Neuronal stem cell (in vitro differentiated cells): ENCODE measurements at places on chromosomes 12 and 14.

GRCh38 chr14:88289996-88290395 lies 33.1 kb downstream of the KCNK10 start:
- no peak for DNase-seq

GRCh38 chr14:23605931-23606585 lies 27.5 kb upstream of the JPH4 start:
- DNase-seq, result no peak

DNA sequence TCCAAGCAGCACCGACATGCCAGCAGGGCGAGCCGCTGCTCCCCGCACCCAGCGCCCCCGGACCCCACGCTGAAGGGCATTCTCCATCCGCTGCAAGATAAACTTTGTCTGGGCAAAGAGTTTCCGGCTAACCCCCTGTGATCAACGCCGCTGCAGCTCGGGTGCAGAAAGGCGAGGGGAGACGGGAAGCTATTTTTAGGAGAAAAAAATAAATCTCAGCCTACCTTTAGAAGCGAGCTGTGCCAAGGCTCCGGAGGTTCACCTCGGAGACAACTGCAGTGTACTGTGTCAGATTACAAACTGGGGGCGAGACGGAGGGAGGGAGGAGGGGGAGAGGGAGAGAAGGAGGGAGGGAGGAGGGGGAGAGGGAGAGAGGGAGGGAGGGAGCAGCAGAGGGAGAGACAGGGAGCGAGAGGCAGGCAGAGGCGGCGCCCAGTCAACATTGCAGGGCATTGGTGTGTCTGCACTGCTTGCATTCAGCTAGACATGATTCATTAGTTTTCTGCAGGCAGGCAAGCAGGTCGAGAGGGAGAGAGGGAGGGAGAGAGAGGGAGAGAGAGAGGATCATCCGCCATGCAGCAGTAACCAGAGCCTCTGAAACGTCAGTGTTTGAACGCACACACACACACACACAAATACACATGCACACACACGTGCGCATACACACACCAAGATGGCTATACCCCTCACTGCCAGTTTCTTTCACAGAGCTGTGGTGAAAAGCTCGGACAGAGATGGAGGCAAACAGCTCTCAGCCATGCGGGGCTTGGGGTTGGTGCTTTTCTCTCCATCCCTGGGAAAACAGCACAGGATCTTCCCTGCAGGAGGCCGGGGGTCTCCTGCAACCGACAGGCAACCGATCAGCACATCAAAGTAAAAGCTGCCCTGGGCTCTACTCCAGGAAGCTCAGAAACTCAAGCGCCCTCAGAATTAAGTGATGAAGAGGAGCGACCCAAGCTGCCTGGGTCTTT lies at the start of gene RIMBP2:
RIMBP2 (minus strand) TSS at position 302 of the 971 bp plus-strand sequence. CDS start 237,286 bp downstream, outside the sequence.
- DNase-seq, result peak; percentile 68

GRCh38 chr12:124213666-124214347 lies 81.1 kb upstream of the RFLNA start:
- no peak for DNase-seq

DNA sequence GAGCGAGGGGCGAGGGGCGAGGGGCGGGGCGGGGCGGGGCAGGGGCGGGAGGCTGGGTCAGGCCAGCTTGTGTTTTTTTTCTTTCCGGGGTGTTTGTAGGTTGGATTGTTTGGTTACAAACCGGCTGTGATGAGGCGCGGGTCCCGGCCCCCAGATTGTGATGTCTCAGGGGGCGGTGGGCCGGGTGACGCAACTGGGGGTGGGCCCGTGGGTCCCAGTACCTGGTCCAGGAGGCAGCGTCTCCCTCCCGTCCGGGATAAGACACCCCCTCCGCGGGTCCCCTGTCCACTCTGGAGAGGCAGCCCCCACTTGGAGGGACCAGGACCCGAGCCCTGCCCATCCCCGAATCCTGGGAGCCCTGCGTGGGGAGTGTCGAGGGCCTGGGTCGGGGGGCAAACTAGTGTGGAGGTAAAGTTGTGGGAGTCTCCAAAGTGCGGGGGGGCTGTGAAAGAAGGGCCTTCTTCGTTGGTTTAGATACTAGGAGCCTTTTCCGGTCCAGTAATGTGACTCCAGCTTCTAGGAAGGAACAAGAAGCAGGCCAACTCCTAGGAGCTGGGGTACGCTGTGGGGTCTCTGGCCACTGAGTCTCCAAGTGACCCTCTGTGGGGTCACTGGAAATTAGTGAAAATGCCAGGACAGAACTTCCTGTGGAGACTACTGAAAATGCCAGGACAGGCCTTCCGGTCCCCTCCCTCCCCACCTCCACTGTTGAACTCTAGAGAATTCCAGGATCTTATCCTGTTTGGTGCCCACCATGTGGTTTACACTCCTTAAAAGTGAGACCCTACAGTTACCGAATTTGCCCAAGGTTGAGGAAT lies 579 bp upstream of the CLMN start:
- DNase-seq, result peak; percentile 48

DNA sequence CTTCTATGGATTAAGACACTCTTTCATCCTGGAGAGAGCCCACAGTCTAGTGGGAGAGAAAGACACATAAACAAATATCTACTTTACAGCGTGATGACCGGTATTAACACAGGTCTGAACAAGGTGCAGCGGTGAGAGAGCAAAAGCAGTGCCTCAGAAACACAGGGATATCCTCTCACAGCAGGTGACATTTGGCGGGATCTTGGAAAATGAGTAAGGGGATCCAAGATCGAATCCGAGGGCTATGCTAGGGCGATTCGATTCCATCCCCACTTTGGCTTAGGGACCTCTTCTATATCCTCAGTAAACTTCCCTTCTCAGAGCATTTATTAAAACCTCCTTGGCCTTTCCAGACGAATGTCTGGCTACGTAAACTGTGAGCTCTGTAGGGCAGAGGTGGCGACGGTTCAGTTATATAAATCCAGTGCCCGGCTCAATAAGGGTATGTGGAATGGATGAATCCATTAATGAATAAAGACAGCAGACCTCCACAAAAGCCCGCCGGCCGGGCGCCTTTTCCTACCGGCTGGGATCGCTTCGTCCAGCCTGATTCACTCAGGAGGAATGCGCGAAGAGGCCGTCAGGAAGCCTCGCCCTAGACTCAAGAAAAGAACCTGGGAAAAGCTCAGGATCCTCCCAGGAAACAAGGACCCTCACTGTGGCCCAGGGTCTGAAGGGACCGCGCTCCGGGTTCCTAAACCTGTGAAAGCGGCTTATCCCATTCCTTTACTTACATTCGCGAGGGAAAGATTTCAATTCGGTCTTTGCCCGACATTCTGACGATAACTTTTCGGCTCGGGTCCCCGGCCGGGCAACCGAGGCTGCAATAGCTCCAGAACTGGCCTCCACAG lies 455 bp downstream of the ATP6V1D start:
- DNase-seq, result peak; percentile 6

GRCh38 chr12:98172304-98172703 lies 343.1 kb upstream of the TMPO start:
- no peak for DNase-seq

DNA sequence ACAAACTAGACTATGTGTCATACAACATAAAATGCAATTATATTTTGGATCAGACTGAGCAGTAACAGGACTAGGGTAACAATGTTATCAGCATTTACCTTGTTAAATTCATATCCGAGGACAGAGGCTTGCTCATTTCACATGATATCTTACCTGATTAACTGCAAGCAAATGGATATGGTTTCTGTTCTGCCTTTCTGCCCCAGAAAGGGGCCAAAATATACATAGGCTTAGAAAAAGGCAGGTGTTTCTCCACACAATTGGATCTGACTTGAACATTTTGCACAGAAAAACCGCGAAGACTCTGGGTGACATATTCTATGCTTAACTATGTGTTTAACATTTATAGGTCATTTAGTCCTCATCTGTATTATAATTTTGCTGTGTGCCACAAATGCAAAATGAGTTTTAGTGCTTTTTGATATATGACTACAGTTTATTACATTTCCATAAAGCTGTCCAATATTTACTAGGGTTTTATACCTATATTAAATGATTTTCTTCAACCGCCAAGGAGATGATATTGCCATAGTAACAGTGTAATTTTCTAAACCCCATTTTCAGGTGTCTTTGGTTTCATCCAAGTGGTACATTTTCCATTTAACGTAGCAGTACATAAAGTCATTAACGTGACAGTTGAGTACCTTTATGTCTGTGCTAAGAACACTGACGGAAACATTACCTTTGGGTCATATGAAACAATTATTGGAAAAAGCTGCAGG lies 249.3 kb upstream of the KRR1 start:
- DNase-seq, result no peak

GRCh38 chr14:65783576-65783975 lies 371.0 kb downstream of the FUT8 start:
- no peak for DNase-seq

- no peak for DNase-seq
Observed at GRCh38 chr12:39116861-39117260, 211.5 kb upstream of the CPNE8 start.

DNA sequence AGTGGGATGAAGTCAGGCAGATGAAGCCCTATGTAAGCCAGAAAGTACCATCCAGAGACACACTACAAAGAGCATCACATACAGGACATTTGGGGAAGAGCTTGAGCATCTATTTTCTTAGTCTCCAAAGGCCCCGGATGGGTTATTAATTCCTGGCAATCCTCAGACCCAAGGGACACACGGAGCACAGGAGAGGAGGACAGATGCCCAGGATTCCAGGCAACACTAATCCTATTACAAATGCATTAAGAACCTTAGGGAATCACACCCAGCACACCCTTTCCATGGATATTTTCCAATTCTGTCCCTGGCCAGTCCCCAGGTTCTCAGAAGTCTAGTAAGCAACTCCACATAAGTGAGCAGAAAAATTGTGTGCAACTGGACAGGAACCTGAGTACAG lies 65.9 kb downstream of the CMKLR1 start:
- no peak for DNase-seq

- DNase-seq, result no peak
Observed at GRCh38 chr12:81386101-81386500, 308.2 kb downstream of the ACSS3 start.

DNA sequence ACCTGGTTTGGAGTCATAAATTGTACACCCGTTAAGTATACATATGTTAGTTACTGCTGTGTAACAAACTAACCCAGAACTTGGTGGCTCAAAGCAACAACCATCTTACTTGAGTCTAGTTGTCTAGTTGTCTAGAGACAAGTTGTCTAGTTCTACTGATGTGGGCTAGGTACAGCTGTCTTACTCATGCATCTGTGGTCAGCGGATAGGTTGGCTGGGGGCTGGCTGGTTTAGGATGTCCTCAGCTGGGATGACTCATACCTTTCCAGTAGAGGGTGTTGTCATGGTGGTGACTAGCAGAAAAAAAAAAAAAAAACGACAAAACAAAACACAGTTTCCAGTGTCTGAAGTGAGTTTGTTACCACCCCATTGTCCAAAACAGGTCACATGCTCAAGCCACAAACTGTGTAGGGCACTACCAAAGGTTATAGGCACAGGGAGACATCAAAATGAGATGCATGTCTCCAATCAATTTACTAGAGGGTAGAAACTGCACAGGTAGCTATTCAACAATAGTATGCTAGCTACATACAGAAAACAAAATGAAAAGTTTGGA lies 680.3 kb downstream of the MED13L start:
- DNase-seq, result no peak

GRCh38 chr12:34600592-34601462 lies 578.5 kb downstream of the ALG10 start:
- DNase-seq, result no peak

DNA sequence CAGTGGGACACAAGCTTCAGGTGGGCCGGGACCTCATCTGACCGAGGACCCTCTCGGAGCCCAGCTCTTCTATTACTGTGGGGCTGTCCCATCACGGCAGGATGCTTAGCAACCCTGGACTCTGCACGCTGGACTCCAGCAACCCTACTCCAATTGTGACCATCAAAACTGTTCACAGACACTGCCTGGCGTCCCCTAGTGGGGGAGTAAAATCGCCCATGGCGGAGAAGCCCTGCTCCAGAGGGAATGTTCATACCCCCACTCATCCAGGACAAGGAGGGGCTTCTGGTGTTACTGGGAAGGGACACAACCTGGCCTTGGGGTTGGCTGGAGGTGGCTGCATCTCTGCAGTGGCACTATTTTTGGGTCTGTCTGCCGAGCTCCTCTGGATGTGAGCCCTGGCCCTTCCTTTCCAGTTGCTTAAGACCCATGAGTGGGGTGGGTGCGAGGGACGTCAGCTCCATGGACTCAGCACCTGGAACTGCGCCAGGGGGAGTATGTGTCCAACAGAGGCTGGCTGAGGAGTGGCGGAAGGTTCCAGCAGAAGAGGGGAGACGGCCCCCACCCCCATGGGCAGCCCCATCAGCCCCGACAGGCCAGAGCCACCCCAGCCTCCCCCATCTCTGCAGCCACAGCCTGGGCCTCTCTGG lies 103.8 kb downstream of the RFLNA start:
- no peak for DNase-seq

- no peak for DNase-seq
Observed at GRCh38 chr12:6302621-6303020, 7.9 kb upstream of the PLEKHG6 start.

GRCh38 chr12:99985631-99986030 lies 895 bp upstream of the ANKS1B start:
- DNase-seq, result no peak

- DNase-seq, result no peak
Observed at GRCh38 chr12:65293735-65294134, 15.3 kb downstream of the MSRB3 start.

GRCh38 chr12:104285740-104286515 lies 17.6 kb upstream of the EID3 start:
- no peak for DNase-seq

- DNase-seq, result no peak
Observed at GRCh38 chr14:68217791-68218340, 398.3 kb downstream of the RAD51B start.

- no peak for DNase-seq
Observed at GRCh38 chr14:24935796-24936195, 114.2 kb downstream of the STXBP6 start.

DNA sequence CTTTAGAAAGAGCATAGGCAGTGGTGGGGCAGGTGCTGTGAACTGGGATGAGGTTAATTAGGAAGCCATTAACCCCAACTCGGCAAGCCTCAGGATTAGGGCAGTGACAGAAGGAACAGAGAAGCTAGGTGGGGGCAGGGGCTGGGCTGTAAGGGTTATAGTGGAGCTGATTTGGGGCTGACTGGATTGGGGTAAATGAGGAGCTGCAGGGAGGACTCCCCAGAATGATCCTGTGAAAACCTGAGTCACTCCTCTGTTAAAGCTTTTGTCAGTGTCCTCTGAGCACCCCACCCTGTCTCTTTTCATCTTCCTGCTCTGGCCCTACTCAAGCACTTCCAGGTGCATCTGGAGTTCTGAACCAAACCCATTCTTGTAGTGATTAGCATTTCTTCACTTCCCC lies 4.4 kb downstream of the KLC1 start:
- no peak for DNase-seq

DNA sequence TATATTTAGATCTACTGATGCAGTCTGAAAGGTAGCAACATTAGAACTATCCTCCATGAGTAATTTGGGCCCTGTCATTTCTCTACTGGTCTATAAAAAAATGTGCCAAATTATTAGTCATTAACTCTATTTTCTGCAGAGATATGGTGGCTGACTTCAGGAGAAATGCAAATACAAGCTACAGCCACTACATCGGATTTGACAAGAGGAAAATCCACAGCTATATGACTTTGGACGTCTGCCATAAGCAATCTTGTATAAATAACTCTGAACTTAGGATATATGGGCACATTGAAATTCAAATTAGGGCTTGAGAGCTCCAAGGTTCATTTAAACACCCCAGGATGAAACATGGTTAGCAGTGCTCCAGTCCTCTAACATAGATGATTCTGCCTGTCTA lies 983.0 kb upstream of the LRFN5 start:
- DNase-seq, result no peak

- DNase-seq, result no peak
Observed at GRCh38 chr12:44002607-44003006, 166.7 kb downstream of the TMEM117 start.
